ENCODE measurements at places on chromosomes 1 and 21.

DNA sequence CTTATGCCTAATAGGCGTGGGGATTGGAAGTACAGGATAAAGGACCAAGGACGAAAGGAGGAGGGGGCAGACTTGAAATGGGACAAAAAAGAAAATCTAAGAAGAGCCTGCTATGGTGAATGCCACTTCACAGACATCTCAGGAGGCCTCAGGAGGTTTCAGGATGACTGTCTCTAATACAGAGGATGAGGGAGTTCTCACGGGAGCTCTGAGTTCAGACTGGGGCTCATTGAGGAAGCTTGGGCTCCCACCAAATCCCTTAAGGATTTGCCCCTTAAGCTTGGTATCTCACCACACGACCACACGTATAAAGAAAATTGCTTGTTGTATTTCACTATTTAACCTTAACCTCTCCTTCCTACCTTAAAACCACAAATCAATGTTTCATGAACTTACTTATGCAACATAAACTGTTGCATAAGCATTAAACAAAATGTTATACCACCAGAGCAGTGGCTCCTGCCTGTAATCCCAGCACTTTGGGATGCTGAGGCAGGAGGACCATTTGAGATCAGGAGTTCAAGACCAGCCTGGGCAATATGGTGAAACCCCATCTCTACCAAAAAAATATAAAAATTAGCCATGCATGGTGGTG lies 12.4 kb downstream of the SLC30A1 start:
- no peaks in the 10 kb centered on the region for H3K36me3 ChIP-seq
- no peak for DNase-seq
- H3K4me3 ChIP-seq, result no peak overlapping the region
- H3K4me1 ChIP-seq, result no peaks in the 10 kb centered on the region
- H3K27me3 ChIP-seq, result peaks cover 2% of the 10 kb centered on the region

- peaks cover 35% of the 10 kb centered on the region for H3K27me3 ChIP-seq
- H3K27ac ChIP-seq, result no peak overlapping the region
- no peaks in the 10 kb centered on the region for H3K4me1 ChIP-seq
- DNase-seq, result peak; percentile 20
These were observed 78.6 kb upstream of the CSF3R start for GRCh38 chr1:36561361-36561724.

GRCh38 chr1:50426702-50427085 lies 3.5 kb upstream of the DMRTA2 start:
- H3K36me3 ChIP-seq, result no peaks in the 10 kb centered on the region
- no peak overlapping the region for H3K27ac ChIP-seq
- H3K27me3 ChIP-seq, result peaks cover 99% of the 10 kb centered on the region
- no peak for DNase-seq

DNA sequence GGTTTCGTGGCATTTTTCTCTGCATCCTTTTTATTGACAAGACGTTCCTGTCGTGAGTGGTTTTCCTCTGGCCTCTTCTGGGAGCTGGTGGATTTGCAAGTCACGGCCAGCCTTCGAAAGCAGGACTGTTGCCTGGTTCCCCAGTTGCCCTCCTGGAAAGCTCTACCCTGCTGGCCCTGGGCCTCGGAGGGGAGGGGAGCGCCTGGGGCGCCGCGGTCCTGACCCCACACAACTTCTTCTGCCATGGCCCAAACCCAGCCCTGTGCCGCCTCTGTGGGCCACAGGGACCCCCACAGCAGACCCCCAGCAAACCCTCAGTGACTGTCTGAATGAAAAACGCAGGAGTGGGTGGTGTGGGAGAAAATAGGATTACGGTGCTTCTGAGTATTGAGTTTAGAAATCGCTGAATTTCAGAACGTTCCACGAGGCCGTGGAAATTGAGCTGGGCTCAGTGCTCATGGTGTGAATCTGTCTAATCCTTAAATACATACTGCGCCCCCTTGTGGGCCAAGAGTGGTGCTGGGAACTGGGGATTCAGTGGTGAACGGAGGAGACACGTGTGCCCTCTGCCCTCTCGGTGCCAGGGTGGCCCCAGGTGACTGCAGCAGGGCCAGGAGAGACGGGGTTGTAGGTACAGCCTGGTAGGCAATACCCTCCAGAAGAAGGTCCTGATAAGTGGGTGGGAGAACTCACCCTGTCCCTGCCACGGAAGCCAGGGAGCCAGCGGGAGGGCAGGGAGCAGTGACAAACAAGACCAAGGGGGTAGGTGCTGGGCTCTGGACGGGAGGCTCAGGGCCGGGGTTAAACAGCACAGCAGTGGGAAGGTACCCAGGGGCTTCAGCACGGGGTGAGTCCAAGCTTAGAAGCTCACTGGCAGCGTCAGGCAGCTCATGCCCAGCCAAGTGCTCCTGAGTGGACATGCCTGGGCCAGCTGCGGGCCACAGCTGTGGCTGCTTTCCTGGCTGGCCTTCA lies 101.2 kb upstream of the COL6A1 start:
- no peak for DNase-seq
- H3K4me1 ChIP-seq, result peaks cover 33% of the 10 kb centered on the region
- no peak overlapping the region for H3K27ac ChIP-seq
- no peaks in the 10 kb centered on the region for H3K36me3 ChIP-seq
- H3K4me3 ChIP-seq, result no peak overlapping the region

- DNase-seq, result no peak
- H3K4me3 ChIP-seq, result no peak overlapping the region
- H3K36me3 ChIP-seq, result no peaks in the 10 kb centered on the region
- H3K27me3 ChIP-seq, result no peaks in the 10 kb centered on the region
- H3K4me1 ChIP-seq, result no peaks in the 10 kb centered on the region
- H3K27ac ChIP-seq, result no peak overlapping the region
These were observed 4.8 kb upstream of the HRNR start for GRCh38 chr1:152228831-152229230.

DNA sequence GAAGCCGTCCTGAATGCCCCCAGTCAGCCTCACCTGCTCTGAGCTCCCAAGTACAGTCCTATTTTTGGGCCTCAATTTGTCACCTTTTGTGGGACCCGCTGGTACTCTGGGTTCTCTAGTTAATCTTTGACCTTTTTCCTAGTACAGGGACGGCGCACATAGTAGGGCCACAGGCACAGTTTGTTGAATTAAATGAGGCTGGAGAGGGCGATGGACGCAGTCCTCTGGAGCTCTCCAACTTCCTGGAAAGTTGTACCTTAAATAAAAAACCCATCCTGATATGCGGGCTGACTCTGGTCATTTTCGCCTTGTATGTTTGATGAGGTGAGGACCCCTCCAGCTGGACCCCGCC lies 4.8 kb downstream of the FAM110D start:
- no peak overlapping the region for H3K27ac ChIP-seq
- peaks cover 6% of the 10 kb centered on the region for H3K27me3 ChIP-seq
- H3K4me1 ChIP-seq, result peaks cover 30% of the 10 kb centered on the region
- peak overlapping the region; percentile 30 for H3K4me3 ChIP-seq

DNA sequence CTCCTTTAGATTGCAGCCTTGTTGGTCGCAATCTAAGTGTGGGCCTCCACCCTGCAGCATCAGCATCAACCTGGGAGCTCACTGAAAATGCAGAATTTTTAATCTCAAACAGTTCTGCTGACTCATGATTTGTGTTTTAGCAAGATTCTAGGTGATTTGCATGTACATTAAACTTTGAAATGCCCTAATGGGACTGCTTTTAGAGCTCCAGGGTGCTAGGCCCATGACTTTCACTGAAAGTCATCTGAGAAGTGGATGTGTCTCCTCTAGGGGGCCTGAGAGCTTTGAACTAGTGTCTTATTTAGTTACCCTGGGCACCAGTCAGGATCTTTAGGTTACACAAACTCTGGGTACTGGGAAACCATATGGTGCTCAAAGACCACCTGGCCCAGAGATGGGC lies 9.0 kb downstream of the TRIM67 start:
- no peak overlapping the region for H3K27ac ChIP-seq
- no peaks in the 10 kb centered on the region for H3K4me1 ChIP-seq
- no peak for DNase-seq
- no peak overlapping the region for H3K4me3 ChIP-seq
- H3K36me3 ChIP-seq, result no peaks in the 10 kb centered on the region
- H3K27me3 ChIP-seq, result peaks cover 57% of the 10 kb centered on the region

GRCh38 chr1:117735045-117735992 lies 129.5 kb downstream of the TENT5C start:
- H3K36me3 ChIP-seq, result no peaks in the 10 kb centered on the region
- H3K27ac ChIP-seq, result peak overlapping the region; percentile 77

DNA sequence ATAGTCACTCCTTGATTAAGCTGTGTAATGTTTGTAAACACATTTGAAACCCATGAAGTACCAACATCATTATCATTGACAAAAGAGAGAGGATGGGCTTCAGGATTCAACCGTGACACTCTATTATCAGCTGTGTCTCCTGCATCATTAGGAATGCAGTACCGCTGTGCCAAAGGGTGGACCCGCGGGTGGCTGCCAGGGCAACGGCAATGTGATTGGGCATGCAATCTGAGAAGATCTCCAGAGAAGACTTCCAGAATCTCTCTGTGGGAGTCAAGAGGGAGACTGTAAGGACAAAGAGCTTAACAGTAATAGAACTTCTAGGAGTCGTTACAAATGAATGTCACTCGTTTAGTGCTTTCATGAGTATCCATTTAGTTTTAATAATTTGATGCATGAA lies 97.9 kb downstream of the USH2A start:
- no peak for DNase-seq
- no peak overlapping the region for H3K27ac ChIP-seq
- H3K36me3 ChIP-seq, result no peaks in the 10 kb centered on the region

- H3K36me3 ChIP-seq, result peaks cover 3% of the 10 kb centered on the region
- no peak overlapping the region for H3K4me3 ChIP-seq
- H3K27ac ChIP-seq, result no peak overlapping the region
- DNase-seq, result no peak
- H3K4me1 ChIP-seq, result peaks cover 7% of the 10 kb centered on the region
These were observed 347.4 kb upstream of the PTBP2 start for GRCh38 chr1:96374076-96374762.

GRCh38 chr1:32872192-32872460 lies 1.4 kb upstream of the FNDC5 start:
- H3K27me3 ChIP-seq, result peaks cover 8% of the 10 kb centered on the region
- H3K4me1 ChIP-seq, result peaks cover 44% of the 10 kb centered on the region
- DNase-seq, result no peak
- peak overlapping the region; percentile 80 for H3K27ac ChIP-seq
- H3K36me3 ChIP-seq, result peaks cover 11% of the 10 kb centered on the region

DNA sequence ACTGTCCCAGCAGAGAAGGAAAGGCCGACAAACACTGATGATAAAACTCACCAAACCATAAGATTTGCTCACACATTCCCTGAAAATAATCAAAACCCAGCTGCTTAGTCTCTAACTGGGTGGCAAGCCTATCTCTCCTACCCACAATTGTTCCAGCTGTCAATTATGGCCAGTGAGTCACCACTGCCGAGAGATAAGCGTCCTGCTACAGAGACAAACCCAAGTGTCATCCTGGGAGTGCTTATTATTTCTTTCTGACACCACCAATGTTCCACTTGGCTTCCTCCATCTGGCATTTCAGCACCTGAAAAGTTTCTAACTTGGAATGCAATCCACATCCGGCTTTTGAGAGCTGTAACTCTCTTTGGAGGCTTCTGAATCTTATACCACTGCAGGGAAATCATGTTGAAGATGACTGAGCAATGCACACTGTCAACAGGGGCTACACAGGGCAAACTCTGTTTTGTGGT lies 51.5 kb upstream of the VAV3 start:
- no peak overlapping the region for H3K27ac ChIP-seq
- no peak for DNase-seq
- H3K4me3 ChIP-seq, result no peak overlapping the region

DNA sequence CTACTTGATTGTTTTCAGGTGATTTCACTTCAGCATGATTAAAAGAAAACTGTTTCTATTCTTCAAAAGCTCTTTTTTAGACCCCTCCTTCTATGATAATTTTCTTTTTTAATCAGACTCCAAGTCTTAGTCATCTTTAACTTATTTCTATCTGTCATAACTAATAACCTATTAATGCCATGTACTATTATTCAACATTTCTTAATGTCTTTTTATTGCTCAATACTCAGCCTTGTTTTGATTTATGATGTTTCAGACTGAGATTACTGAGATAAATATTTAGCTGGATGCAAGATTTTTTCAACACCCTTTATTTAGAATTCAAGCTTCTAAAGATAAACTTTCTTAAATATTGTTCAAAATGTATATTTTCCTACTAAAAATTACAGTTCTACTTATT lies 53.6 kb downstream of the ATP6V1G3 start:
- H3K27ac ChIP-seq, result no peak overlapping the region
- H3K4me1 ChIP-seq, result no peaks in the 10 kb centered on the region
- H3K36me3 ChIP-seq, result no peaks in the 10 kb centered on the region
- H3K27me3 ChIP-seq, result no peaks in the 10 kb centered on the region
- no peak for DNase-seq
- no peak overlapping the region for H3K4me3 ChIP-seq

- H3K36me3 ChIP-seq, result peaks cover 3% of the 10 kb centered on the region
- H3K27me3 ChIP-seq, result no peaks in the 10 kb centered on the region
- H3K4me3 ChIP-seq, result no peak overlapping the region
- no peak for DNase-seq
- H3K27ac ChIP-seq, result no peak overlapping the region
These were observed 516.9 kb downstream of the ADGRL2 start for GRCh38 chr1:82317671-82318070.

GRCh38 chr1:171644805-171645483 lies 7.5 kb downstream of the MYOC start:
- peaks cover 21% of the 10 kb centered on the region for H3K4me1 ChIP-seq
- peak overlapping the region; percentile 75 for H3K27ac ChIP-seq
- H3K36me3 ChIP-seq, result no peaks in the 10 kb centered on the region
- H3K27me3 ChIP-seq, result peaks cover 1% of the 10 kb centered on the region

- H3K4me3 ChIP-seq, result no peak overlapping the region
- no peak for DNase-seq
- no peaks in the 10 kb centered on the region for H3K27me3 ChIP-seq
- peak overlapping the region; percentile 47 for H3K27ac ChIP-seq
- H3K36me3 ChIP-seq, result peaks cover 7% of the 10 kb centered on the region
These were observed 11.3 kb downstream of the CSTB start for GRCh38 chr21:43764576-43765495.

GRCh38 chr1:3323021-3323795 lies 131.3 kb upstream of the ARHGEF16 start:
- no peak for DNase-seq
- peaks cover 12% of the 10 kb centered on the region for H3K4me1 ChIP-seq
- H3K27ac ChIP-seq, result no peak overlapping the region
- H3K36me3 ChIP-seq, result no peaks in the 10 kb centered on the region
- H3K4me3 ChIP-seq, result no peak overlapping the region
- H3K27me3 ChIP-seq, result peaks cover 18% of the 10 kb centered on the region

DNA sequence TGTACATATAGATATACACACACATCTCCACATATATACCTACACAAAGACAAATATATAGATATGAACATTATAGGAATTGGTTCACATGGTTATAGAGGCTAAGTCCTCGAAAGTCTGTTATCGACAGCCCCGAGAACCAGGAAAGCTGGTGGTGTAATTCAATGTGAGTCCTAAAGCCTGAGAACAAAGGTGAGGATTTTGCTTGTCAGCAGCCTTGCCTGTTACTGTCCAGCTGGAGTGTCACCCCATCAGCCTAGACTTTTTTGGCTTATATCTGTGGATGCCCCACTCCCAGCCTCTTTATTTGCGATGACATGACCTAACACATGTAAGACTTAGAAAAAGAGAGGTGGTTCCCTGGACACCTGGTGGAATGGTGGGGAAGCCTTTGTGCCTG lies 97.0 kb downstream of the GIPC2 start:
- peaks cover 51% of the 10 kb centered on the region for H3K27me3 ChIP-seq
- no peak overlapping the region for H3K27ac ChIP-seq
- no peak overlapping the region for H3K4me3 ChIP-seq
- no peaks in the 10 kb centered on the region for H3K36me3 ChIP-seq
- DNase-seq, result no peak

Measured in mesothelial cell of epicardium (in vitro differentiated cells).